ENCODE measurements at places on chromosomes 1 and 21.

GRCh38 chr1:14602136-14602535 is 3.7 kb downstream of the KAZN start:
- no peak for DNase-seq

GRCh38 chr21:36780861-36781260 is 81.9 kb downstream of the SIM2 start:
- DNase-seq = no peak

GRCh38 chr1:159860456-159860855 is 2.0 kb downstream of the VSIG8 start:
- DNase-seq = no peak

GRCh38 chr1:54132495-54132894 is 20.3 kb downstream of the CDCP2 start:
- DNase-seq = no peak

DNA sequence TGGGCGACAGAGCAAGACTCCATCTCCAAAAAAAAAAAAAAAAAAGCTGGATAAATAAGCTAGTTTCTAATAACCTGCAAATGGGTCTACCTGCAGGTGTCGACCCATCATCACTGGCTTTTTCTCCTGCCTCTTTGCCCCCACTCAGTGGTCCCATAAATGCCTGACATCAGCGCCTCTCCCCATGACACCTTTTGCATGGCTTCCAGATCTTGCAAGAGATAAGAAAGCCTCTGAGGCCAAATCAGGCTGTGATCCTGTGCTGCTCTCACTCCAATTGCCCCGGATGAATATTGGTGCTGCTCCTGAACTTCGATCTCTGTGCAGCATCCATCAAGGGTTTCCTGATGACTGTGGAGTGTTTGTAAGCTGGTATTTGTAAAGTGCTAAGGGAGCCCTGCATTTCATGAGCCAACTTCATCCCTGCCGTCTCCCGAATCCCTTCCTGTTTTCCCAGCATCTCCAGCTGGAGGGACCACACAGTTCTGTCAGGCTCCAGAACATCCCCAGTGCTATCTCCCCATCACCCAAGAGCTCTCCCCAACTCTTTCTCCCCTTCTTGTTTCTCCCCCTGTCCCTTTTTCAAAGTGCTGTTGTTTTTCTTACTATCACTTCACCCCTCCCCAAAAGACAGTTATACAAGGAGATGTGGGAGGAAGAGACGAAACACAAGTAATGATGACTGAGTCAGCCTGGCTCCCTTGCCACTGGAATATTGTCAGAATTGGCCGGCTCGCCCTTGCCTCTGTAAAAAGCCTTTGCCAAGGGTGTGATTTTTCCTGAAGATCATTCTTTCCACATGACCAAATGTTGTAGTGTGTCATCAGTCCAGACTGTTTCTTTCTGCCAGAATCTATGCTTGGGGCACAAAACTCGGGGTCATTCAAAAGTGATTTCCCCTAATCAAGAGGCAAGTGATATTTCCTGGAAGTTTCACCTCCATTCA is 2.8 kb upstream of the EFHD2 start:
- no peak for DNase-seq
